H9 (cell line): ENCODE measurements at places on chromosomes 13 and 19.

DNA sequence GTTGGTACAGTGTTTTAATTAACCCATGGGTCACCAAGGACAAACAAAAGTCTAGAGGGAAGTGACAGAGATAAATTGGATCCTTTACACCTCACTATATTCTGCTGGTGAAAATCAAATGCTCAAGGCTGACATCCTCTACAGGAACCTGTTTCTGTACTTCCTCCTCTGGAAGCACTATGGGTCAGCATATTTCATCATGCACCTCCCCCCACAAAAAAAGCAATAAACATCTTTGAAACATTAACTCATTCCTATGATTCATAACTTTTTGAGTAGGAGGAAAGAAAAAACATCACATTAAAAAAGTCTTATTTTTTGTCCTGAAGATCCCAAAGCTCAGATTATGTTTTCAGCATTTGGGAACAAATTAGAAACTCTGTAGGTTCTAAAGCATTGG lies 588.3 kb upstream of the SGCG start:
- no peak for DNase-seq

DNA sequence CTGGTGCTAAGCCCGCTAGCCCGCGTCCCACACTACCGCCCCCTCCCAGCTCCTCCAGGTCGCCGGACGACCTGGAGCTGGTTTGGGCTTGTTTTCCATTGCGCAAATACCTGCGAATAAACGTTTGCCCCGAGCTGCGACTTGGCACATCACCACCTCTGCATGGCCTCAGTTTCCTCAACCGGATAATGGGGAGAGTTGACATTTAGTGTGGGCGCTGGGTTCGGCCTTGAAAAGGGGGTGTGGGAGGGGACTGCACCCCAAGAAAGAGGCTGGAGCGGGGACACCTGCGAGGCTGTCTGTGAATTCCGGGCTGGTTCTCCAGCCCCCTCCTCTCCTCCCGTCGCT lies 11.0 kb upstream of the JUND start:
- peak; percentile 71 for DNase-seq

DNA sequence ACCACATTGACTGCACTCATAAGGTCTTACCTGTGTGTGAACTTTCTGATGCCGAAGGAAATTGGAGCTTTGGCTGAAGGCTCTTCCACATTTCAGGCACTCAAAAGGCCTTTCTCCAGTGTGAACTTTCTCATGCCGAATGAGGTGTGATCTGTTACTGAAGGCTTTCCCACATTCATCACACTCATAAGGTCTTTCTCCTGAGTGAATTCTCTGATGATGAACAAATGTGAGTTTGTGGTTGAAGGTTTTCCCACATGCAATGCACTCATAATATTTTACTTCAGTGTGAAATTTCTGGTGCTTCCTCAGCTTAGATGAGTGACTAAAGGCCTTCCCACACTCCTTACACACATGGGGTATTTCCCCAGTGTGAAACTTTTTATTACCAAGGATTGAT lies 5.7 kb downstream of the ZNF132 start:
- no peak for DNase-seq

GRCh38 chr19:56720281-56720680 lies 48.7 kb upstream of the ZNF835 start:
- DNase-seq, result no peak

GRCh38 chr13:22505489-22505888 lies 675.3 kb upstream of the SGCG start:
- no peak for DNase-seq

GRCh38 chr13:25717666-25718197 lies 334.1 kb downstream of the SHISA2 start:
- DNase-seq, result no peak

GRCh38 chr13:80083853-80084676 lies 256.9 kb downstream of the SPRY2 start:
- no peak for DNase-seq

GRCh38 chr19:45643024-45643926 lies 4.1 kb upstream of the EML2 start:
- peak; percentile 95 for DNase-seq

DNA sequence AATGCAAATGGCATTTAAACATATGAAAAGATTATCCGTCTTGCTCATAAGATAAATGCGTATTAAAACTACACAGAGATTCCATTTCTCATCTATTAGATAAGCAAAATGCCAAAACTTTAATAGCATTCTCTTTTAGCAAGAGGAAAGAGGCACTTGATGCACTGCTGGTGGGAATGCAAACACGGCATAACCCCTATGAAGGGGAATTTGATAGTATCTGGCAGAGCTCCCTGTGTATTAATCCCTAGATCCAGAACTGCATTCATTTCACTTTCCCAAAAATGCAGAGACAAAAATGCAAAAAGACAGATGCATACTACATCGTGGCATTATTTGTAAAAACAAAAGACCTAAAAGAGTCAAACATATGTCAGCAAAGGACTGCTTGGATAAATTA lies 193.6 kb upstream of the STARD13 start:
- DNase-seq, result no peak

- DNase-seq, result no peak
Observed at GRCh38 chr13:111051041-111051725, 63.9 kb upstream of the ARHGEF7 start.

DNA sequence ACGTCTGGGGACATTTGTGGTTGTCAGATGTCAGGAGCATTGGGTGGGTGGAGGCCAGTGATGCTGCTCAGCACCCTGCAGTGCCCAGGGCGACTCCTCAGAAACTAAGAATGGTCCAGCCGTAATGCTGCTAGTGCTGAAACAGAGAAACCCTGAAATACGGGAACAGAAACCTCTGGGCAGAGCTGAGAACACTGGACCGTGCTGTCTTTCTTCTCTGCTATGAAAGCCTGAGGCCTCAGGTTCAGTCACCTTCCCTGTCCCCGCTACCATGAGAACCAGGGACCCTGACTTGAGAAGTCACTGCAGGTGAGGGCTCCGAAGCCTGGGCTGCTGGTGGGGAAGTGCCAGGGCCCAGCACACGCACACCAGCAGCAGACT lies 13.4 kb downstream of the CAPS start:
- no peak for DNase-seq

DNA sequence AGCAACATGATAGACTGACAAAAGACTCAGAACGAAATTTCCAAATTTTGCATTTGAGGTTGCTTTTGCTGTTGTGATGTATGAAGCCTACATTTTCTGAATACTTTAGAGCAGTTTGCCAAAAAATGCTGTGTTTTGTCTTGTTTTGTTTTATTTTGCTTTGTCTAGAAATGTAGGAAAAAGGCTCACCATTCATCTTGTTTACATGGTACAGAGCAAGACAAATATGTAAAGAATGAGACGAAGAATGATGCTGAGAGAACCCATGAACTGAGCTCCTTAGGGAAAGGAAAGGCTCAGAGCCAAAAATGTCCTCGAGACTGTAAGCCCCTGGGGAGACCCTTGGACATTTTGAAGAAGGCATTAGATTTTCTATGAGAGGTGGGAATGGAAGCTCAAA lies 6.8 kb upstream of the SPART start:
- no peak for DNase-seq

- DNase-seq, result no peak
Observed at GRCh38 chr19:27750391-27751043, 1462.4 kb downstream of the UQCRFS1 start.

GRCh38 chr13:24167666-24168391 lies 7.3 kb downstream of the SPATA13 start:
- DNase-seq, result no peak

DNA sequence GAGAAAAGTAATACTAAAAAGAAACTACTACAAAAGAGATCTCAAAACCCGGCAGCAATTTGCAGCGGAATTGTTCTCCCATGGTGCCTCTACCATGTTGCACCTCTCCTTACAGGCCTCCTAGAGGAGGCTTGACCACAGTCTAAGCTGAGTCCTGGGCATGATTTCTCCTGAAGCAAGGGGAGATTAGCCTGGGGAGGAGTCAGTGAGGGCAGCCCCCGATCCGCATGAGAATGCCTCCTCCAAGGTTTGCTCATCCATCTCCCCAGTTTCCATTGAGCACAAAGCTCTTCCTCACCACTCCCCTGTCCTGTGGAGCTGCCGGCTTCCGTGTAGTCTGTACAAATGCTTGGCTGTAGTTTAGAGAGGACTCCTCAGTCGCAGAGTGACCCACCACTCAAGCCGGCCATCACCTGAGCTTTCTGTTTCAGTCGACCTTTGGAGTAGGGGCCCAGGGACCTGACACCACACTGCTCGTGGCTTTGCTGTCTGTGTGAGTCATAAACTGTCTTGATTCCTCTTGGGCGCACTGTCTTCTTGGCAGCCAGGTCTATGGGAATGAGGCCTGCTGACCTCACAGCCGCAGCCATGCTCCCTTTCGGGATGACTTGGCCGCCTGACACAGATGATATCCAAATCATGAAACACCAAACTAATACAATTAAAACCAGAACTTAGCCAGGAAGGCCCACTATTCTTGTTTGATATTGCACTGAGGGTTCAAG lies 72.3 kb downstream of the C1QTNF9 start:
- DNase-seq, result no peak

GRCh38 chr13:104571161-104571892 lies 1505.1 kb upstream of the SLC10A2 start:
- DNase-seq, result peak; percentile 75

GRCh38 chr19:39160523-39160861 lies 34.9 kb downstream of the PAK4 start:
- DNase-seq, result no peak

GRCh38 chr19:33429891-33430673 lies 56.6 kb downstream of the CEBPG start:
- no peak for DNase-seq

- DNase-seq, result no peak
Observed at GRCh38 chr19:44548736-44549135, 19.3 kb upstream of the CEACAM20 start.

DNA sequence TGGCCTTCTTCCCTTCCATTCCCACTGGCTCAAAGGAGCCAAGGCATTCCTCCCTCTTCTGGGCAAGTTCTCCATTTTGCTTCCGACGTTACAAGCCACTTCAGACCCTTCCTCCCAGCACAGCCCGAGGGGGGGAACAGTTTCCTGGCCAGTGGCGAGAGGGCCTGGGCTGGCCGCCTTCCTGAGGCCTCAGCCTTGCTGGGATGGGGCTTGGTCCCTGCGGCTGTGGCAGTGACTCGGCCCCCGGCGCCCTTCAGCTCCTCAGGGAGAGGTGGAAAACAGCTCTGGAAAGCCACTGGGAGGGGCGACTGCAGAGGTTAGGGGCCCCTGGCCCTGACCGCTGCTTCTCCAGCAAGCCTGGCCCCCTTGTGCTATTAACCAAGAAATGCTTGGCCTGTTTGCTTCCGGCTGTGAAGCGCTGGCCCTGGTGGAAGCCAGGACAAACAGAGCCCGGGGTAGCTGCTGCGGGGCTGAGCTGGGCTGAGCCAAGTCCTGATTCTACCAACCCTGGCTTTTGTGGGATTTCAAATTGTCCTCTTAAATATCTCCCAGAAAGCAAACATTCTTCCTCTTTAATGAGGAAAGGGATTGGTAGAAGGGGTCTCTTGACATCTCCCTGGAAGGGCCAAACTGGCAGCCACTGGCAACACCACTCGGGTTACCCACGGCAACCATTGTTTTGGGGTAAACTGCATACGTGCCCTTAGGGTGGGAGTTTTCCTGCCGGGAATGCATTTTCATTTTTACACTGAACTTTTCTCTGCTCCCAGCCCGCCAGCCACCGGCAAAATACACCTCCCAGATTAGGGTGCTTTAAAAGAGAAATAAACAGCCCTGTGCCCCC lies 38.7 kb downstream of the C13orf46 start:
- peak; percentile 53 for DNase-seq

- no peak for DNase-seq
Observed at GRCh38 chr13:31477961-31478360, 261.4 kb upstream of the RXFP2 start.

- DNase-seq, result no peak
Observed at GRCh38 chr13:43992211-43992610, 112.5 kb downstream of the LACC1 start.

DNA sequence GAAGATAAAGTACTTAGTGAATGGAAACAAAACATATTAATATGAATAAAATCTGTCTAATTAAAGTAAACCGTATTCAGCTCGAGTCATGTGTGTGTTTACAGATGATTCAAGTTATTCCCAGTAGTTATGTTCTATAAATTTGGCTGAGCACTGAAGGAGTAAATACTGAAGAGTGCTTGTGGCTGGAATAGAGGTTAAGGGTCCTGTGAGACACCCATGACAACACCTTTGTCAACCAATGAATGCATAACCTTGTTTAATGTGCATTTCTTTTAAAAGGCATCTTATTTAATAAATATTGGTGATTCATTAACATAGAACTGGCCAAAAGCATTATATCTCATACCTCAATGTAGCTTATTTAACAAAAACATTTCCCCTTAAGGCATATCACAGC lies 577.8 kb upstream of the SLITRK5 start:
- DNase-seq, result no peak

DNA sequence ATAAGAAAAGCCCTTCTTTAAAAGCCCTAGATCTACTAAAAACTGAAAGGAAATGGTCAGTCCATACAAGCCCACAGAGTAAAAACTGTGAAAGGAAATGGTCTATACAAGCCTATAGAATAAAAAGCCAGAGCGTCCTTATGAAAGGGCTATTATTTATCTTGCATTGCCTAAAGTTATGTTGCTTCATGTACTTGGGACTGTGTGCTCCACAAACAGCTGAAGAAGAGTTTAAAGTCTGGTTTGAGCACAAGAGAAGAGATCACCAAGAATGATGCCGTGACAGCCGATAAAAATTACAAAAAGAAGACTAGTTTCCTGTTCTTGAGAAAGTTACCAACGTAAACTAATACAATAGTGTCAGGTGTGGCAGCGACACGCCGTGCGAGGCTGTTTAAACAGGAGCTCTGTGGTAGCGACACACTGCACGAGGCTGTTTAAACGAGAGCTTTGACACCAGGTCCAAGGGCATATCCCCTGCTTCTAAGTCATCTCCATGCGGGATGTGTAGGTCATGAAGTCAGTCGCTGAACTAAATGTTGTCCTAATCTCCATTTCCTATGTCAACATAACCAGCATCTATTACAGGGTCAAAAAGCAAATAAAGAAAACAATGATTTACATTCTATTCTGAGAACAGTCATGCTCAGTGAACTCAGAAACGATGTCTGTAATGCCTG lies 24.9 kb downstream of the PCID2 start:
- no peak for DNase-seq

DNA sequence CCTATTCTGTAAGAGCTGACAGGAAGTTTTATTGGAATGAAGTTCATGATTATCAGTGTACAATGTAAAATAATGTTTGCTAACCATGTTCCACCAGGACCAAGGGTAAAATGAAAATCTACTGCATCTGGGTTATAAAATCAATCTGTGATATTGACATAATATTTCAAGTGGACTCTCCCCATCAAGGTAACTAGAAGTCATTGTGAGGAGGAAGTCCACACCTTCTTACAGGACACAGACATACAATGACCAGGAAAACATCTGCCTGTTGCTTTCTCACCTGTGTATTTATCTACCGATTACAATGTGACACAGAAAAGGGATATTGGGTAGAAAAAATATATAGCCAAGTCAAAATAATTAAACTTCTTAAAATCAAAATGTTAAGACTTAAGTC lies 140.7 kb upstream of the RFC3 start:
- no peak for DNase-seq

GRCh38 chr19:6246174-6247006 lies 33.4 kb downstream of the MLLT1 start:
- no peak for DNase-seq
